ENCODE measurements at places on chromosomes 3 and 15.

DNA sequence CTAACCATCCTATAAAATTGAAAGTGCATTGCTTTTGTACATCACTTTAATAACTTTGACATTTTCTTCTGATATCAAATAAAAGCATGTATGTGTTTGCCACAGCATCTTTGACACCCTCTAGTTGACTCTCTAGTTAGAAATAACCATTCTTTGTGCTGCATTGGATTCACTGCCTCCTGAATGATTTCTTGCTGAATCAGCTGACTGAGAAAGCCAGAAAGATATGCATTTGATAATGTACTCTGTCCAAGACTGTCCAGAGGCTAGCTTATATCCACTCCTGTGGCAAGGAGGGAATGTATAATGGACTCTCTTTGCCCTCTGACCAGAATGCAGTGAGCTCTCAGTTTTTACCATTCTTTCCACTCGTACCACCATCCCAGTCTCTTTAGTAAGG lies 6.2 kb downstream of the RAB11A start:
- DNase-seq = no peak

DNA sequence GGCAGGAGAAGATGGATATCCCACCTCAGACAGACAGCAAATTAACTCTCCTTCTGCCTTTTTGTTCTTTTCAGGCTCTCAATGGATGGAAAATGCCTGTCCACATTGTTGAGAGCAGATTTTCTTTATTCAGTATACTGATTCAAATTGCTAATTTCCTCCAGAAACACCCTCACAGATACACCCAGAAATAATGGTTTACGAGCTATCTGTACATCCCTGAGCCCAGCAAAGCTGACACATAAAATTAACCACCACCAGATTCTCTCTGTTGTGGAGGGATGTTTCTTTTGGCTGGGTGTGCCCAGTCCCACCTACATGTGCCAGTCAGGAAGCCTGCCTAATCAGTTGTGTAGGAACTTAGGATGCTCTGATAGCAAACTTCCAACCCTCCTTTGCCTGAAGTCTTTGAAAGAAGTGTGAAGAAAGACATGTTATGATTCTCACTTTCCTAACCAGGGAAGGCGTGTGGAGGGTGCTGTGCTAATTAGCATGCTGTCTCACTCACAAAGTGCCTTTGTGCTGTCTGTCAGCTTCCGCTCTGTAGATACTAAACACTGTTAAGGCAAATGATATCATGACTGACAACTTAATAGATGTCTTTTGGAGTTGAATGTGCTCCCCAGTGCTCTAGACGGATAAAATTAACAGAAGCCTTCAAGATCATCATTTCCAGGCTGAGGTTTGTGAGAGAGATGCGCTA lies 208.5 kb downstream of the CLSTN2 start:
- DNase-seq = no peak

DNA sequence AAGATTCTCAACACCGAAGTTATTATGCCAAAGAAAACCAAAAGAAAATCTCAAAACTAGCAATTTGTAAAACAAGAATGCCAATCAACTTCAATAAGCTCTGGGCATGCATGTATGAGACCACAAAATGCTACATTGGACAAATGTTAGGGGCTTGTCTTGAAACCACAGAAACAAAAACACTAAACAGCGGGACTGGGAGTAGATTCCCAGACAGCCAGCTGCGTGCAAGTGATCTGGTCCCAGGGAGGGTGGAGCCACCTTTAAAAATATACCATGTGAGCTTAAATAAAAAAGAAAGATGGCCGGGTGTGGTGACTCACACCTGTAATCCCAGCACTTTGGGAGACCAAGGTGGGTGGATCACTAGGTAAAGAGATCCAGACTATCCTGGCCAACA lies 163.6 kb upstream of the PRICKLE2 start:
- no peak for DNase-seq

DNA sequence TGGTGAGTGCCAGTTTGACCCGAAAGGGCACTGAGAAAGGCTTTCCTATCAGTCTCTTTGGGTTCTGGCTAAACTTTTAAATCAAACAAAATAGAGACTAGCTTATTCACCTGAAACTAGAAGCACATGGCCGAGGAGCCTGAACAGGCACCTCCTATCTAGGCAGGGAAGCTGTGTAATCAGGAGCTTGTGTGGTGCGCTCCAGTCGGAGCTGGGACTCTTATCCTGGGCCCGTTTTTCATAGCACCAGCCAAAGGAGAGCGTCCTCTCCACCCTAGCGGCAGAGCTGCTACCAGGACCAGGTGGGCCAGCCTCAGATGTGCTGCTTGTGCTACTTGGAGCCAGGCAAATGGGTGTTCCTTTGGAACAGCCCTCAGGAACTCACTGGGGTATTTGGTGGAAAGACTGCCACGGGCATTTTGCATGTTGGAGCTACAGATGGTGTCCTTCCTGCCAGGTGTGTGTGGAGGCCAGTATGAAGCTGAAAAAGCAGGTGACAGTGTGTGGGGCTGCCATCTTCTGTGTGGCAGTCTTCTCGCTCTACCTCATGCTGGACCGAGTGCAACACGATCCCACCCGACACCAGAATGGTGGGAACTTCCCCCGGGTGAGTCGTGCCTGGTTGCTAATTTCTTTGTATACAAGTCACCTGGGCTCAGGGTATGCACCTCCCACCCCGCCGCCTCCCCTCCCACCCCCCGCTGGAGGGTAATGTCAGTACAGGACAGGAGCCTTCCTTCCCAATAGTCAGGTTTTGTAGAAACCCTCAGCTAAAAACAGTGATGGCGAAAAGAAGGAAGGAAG lies 833 bp downstream of the MAN2A2 start:
- no peak for DNase-seq

DNA sequence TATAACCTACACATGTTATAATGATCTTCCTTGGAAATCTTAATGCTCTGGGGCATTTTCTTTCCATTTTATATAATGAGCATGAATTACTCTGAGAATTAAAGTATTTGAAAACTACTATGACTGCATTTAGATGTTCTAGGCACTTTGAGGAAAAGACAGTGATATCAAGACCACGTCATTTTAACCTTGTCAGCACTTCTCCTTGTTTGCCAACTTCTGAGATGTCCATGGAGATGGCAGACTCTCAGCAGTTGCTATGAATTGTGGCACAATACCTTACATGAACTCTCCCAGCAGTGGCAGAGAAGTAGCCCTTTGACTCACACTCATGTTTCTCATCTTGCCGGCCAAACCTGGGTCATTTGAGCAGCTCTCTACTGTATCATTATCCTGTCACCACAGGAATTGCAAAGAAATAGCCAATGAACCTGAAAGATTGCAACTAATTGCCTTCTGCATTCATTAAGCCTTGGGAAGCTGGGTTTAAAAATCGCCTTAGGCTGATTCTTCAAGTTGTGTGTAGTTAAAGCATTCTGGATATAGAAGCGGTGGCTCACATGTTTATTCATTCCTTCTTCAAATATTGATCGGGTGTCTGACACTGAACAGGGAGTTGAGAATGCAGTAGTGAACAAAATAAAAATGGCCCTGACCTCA lies 272.2 kb upstream of the CFAP20DC start:
- no peak for DNase-seq

DNA sequence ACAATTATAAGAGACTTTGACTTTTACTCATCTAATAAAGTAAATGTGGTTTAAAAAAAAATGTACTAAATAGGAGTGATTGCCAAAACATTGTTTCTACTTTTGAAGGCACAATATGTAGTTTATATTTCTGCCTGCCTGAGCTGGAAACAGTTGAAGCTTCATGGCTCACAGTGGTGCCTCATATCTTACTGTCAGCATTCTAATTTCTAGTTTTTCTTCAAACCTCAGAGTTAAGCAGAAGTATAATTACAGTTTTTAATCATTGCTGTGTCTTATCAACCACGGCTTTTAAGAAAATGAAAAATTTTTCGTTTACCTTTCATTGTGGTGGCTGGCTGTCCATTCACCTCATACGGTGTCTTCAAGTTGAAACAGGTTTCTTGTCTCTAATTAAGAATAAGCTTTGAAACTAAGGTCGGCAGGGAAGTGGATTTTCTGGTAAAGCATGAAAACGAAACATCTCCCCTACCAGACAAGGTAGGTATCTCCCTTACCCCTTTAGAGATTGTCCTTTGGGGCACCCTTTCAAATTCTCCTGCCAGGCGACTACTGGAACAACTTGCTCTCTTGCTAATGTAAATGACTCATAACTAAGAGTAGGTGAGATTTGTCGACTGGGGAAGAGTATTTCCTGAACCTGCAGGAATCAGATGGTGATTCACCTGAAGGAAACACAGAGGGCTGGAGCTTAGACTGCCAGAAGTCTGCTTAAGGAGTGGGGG lies at the start of gene GPR87:
Gene GPR87, minus strand, starts transcription at position 554 of the 725 bp plus-strand sequence. CDS start 16,720 bp downstream, outside the sequence.
- no peak for DNase-seq

GRCh38 chr3:169573148-169573547 lies 90.4 kb downstream of the MECOM start:
- no peak for DNase-seq

GRCh38 chr3:178545337-178545736 lies 9.1 kb downstream of the KCNMB2 start:
- DNase-seq = no peak

GRCh38 chr15:69357773-69358771 lies 56.1 kb upstream of the KIF23 start:
- DNase-seq = no peak

GRCh38 chr3:196218155-196218712 lies 1.9 kb downstream of the SLC51A start:
- no peak for DNase-seq

DNA sequence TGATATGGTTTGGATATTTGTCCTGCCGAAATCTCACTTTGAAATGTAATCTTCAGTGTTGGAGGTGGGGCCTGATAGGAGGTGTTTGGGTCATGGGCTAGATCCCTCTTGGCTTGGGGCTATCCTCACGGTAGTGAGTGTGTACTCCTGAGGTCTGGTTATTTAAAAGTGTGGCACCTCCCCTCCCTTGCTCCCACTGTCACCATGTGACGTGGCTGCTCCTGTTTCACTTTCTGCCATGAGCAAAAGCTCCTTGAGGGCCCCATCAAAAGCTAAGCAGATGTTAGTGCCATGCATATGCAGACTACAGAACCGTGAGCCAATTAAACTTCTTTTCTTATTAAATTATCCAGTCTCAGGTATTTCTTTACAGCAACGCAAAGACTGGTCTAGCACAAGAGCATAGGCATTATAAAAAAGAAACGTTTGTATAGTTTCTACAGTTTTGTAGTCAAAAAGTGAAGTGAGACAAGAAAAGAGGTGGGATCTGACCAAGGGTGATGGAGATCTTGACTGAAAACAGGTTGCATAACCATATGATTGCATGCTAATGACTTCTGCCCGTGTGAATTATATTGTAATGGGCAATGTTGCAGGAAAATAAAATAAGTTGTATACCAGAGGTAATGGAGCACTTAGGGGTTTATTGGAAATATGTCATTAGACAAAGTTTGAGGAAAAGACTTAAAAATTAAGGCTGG lies 28.5 kb upstream of the CLASP2 start:
- DNase-seq = no peak

GRCh38 chr3:155753038-155753639 lies 8.3 kb upstream of the PLCH1 start:
- DNase-seq = no peak

DNA sequence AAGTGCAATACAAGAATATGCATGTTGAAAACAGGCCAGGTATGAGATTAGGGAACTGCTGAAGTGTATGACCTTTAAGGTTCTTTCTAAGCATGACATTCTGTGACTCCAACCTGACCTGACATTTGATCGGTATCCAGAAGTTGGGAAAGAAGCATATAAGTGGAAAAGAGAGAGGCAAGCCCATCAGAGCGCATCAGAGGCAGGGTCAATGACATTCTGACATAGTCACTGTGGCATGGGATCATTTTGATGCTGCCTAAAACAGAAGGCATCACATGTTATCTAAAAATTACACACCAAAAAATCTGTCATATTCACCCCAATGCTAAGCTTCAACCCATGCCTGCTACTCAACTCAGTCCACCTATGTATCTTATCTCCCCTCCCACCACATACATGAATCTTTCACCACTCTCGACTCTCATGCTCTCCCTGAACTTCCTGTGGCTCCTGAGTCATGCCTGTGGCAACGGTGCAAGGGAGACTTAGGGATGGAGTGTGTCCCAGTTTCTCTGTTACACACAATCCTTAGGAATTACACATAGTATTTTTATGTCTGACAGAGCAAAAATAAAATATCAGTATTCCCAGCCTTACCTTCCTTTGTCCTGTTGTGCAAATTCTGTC lies 20.5 kb upstream of the LRRN1 start:
- DNase-seq = no peak

GRCh38 chr3:55870594-55870993 lies 383.5 kb upstream of the WNT5A start:
- DNase-seq = no peak

DNA sequence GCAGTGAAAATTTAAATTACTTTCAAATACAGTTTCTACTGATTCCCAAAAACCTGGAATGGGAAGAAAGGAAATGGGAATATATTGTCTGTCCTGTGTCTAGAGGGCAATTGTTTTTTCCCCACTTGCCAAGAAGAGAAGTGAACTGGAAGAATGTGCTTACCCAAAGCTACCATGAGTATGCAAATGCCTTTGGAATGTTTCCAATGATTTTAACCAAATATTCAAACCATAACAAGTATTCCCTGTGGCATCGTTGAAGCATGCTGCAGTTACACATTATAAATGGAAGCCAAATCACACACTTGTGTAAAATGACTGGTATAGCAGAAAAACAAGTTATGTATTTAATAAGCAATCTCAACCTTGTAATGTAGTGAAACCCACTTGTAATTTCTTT lies 368.2 kb downstream of the GBE1 start:
- no peak for DNase-seq

GRCh38 chr3:197791892-197792647 lies 1.0 kb downstream of the LRCH3 start:
- no peak for DNase-seq

Measured in stimulated activated CD4-positive, alpha-beta T cell treated with anti-CD3 and anti-CD28 coated beads, TNF-alpha, amount 100 ng/mL, for 1 hour (primary cell).